Osteoblast (primary cell): ENCODE measurements at places on chromosomes 5 and 9. TPM values are rescaled to one million over a fixed set of nuclear protein-coding genes. Genes with fewer than 3 reads are reported as not detected.

PELO gene
- 21.4 and 21.5 TPM in 2 replicates for total RNA-seq

PAEP gene
- total RNA-seq, result not detected in 2 replicates

PITX1 gene
- total RNA-seq, result 8.3 and 9.8 TPM in 2 replicates

LCN1 gene
- not detected in 2 replicates for total RNA-seq

DNA sequence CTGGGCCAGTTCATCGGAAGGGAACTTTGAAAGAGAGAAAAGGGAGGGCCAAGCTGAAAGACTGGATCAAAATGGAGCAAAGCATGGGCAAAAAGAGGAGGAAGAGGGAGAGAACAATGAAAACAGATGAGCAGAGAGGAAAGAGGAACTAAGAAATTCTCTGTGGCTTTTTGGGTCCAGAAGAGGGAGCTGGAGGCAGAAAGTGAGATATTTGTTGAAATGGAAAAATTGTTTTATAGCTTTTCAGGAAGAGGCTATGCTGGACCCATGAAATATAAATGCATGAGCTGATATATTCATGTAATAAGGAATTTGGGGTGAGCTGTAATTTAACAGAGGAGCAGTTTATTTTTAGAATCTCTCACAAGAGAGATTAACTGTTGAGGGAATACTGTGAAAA lies 457.3 kb downstream of the DMAC1 start:
- DNase-seq, result no peak

DNA sequence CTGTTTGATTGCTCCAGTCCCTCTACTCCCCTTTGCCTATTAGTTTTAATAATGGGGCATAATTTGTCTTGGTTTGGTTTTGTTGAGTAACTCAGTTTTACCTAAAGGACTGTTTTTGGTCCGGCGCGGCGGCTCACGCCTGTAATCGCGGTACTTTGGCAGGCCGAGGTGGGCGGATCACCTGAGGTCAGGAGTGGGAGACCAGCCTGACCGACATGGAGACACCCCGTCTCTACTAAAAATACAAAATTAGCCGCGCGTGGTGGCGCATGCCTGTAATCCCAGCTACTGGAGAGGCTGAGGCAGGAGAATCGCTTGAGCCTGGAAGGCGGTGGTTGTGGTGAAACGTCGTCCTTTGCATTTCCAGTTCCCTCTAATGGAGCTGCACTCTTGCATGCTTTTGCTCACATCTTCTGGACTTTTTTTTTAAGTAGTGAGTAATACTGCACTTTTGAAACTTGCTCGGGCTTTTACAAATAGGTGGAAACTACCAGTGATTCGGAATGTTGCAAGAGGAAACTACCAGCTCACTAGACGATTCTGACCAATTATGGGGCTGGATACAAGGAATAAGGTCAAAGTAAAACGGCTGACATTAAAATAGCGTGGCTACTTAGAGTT lies 721 bp upstream of the MAML1 start:
- DNase-seq, result peak; percentile 88

DNA sequence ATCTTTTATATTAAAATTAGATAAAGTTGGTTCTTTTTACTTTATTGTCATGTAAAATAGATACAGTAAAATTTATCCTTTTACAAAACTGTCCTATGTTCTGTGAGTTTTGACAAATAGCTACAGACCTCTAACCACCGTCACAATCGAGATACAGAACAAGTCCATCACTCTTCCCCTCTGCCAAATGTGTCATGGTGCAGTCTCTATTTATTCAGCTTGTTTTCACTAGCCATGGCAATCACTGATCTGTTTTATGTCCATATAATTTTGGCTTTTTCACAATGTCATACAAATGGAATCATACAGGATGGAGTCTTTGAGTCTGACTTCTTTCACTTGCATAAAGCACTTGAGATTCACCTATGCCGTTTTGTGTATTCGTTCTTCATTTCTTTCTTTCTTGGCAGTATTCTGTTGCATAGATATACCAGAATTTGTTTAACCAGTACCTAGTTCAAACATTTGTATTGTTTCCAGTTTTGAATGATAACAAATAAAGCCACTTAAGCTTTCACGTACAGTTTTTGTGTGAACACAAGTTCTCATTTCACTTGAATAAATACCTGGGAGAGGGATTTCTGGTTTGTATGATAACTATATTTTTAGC lies 273.2 kb upstream of the MPDZ start:
- DNase-seq, result no peak

- no peak for DNase-seq
These were observed 79.3 kb upstream of the ZNF618 start for GRCh38 chr9:113796646-113797426.
